ENCODE measurements at places on chromosomes 2 and 18. TPM values are rescaled to one million over a fixed set of nuclear protein-coding genes. Genes with fewer than 3 reads are reported as not detected.

GRCh38 chr2:43169099-43169945 lies 57.1 kb downstream of the ZFP36L2 start:
- peak overlapping the region; percentile 53 for H3K4me3 ChIP-seq
- peak overlapping the region; percentile 97 for H3K27ac ChIP-seq
- no peaks in the 10 kb centered on the region for H3K36me3 ChIP-seq
- H3K27me3 ChIP-seq, result no peaks in the 10 kb centered on the region

DNA sequence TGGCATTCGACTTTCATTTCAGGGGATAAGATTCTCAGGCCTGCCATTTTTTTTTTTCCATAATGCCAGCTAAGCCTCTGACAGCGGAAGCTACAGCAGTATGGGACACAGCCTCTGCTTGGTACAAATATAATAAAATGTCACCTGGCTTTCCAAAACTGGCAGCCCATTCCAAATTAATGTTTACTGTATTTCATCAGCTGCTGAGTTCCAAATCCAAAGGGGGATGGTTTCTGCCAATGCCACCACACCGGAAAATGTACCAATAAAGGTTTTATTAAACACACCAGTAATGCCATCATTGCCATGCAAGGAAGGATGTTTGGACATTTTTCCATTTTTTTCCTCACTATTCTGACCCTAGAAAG lies 275.8 kb upstream of the CCDC68 start:
- no peak for DNase-seq
- no peaks in the 10 kb centered on the region for H3K36me3 ChIP-seq
- no peak overlapping the region for H3K4me3 ChIP-seq
- no peaks in the 10 kb centered on the region for H3K4me1 ChIP-seq
- H3K27me3 ChIP-seq, result no peaks in the 10 kb centered on the region
- no peak overlapping the region for H3K27ac ChIP-seq

Gene VAMP8
- total RNA-seq, result 124 TPM

DNA sequence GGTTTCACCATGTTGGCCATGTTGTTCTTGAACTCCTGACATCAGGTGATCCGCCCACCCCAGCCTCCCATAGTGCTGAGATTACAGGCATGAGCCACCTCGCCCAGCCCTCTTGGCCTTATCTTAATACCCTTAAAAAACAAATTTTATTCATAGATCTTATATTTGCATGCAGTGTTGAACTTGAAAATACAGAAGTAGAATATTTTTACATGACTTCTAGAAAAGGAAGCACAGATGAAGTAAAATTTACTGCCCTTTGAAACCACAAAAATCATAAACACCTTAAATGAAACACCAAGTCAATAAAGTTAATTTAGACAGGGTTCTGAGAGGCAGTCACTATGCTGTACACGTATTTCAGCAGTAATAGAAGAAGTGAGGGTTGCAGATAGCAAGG lies 145.7 kb downstream of the CERS6 start:
- H3K4me1 ChIP-seq, result no peaks in the 10 kb centered on the region
- DNase-seq, result no peak
- no peaks in the 10 kb centered on the region for H3K27me3 ChIP-seq
- no peak overlapping the region for H3K4me3 ChIP-seq

Gene HJURP
- 109 TPM for total RNA-seq

GRCh38 chr18:58541146-58541788 lies 87.6 kb downstream of the ALPK2 start:
- peaks cover 39% of the 10 kb centered on the region for H3K4me1 ChIP-seq
- H3K36me3 ChIP-seq, result no peaks in the 10 kb centered on the region
- DNase-seq, result peak; percentile 16
- H3K4me3 ChIP-seq, result peak overlapping the region; percentile 17
- H3K27me3 ChIP-seq, result no peaks in the 10 kb centered on the region

- no peaks in the 10 kb centered on the region for H3K36me3 ChIP-seq
- no peaks in the 10 kb centered on the region for H3K27me3 ChIP-seq
- 0 out of 2 replicates have a peak overlapping the region, but pooled peaks have one; percentile 3 for H3K27ac ChIP-seq
- H3K4me3 ChIP-seq, result no peak overlapping the region
- no peak for DNase-seq
- peaks cover 40% of the 10 kb centered on the region for H3K4me1 ChIP-seq
Measured at GRCh38 chr2:41962922-41963622, 84.7 kb upstream of the PKDCC start.

DNA sequence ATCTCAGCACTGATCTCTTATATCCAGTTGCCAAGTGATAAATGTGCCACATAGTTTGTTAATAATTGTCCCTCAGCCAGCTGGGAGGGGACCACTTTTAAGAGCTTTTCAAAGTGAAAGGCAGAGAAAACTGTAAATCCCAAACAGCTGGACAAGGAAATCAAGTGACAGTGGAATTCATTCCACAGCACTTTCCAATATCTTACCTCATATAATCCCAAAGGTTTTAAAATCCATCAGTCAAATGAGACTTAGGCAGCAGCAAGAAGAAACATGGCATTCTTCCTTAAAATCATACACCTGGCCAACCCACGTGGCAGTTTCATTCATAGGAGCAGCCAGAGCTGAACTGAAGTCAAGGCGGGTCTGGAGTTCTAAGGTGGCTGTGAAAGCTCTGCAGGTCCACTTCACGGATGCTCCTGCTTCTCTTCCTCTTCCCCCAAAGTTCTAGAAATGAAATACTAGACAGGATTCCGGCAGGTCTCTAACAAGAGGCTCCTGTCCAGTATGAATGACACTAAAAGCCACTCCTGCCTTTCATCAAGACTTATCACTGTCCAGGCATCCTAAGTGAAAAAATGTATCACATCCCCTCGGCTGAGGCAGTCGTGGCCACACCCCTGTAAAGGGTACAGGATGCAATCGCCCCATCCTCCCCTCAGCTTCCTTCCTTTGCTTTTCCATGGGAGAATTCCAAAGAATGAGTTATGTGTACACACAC lies 190.4 kb upstream of the STK17B start:
- H3K27me3 ChIP-seq, result no peaks in the 10 kb centered on the region
- no peaks in the 10 kb centered on the region for H3K4me1 ChIP-seq
- H3K4me3 ChIP-seq, result no peak overlapping the region
- no peak overlapping the region for H3K27ac ChIP-seq

DNA sequence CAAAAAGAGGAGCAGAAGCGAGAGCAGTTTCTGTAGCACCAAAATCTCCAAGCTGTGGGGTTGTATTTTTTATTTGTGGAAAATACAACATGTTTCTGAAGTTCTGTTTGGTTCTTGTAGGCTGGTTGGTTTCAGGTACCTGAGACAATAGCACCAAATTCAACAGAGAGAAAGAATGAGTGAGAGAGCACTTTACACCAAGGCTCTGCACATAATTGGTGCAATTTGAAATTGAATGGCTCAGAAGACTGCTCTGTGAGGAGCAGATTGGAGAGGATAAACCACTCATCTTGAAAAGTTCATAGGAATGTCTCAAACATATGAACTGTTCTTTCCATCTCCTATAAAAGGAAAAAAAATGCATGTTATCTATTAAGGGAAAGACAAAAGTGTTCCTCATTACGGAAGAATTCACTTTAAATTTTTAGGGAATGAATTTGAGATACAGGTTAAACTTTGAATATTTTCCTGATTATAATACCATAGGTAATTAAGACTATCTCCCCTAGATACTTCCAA lies 175.1 kb downstream of the ATAD2B start:
- no peak for DNase-seq
- no peaks in the 10 kb centered on the region for H3K27me3 ChIP-seq
- H3K27ac ChIP-seq, result no peak overlapping the region
- no peaks in the 10 kb centered on the region for H3K4me1 ChIP-seq
- H3K4me3 ChIP-seq, result no peak overlapping the region

DNA sequence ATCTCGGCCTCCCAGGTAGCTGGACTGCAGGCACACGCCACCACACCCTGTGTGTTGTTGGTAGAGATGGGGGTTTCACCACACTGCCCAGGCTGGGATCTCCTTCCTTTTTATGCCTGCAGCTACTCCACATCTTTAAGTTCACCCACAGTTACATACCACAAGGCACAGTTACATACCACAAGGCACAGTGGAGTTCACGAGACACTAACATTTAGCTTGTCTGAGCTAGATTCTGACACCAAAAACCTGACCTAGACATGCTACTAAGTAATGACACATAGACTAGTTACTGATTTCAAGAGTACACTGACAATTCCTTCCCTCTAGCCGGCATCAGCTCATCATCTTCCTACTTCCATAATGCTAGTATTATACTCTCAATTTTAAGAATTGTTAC lies 4.3 kb downstream of the POLR2D start:
- H3K27ac ChIP-seq, result no peak overlapping the region
- H3K36me3 ChIP-seq, result peaks cover 28% of the 10 kb centered on the region
- no peak overlapping the region for H3K4me3 ChIP-seq

Gene C2orf81
- 9.8 TPM for total RNA-seq

Gene NDC80
- 71.7 TPM for total RNA-seq

GRCh38 chr2:100189387-100189786 lies 47.0 kb upstream of the AFF3 start:
- peaks cover 96% of the 10 kb centered on the region for H3K27me3 ChIP-seq
- no peak overlapping the region for H3K4me3 ChIP-seq
- peak; percentile 33 for DNase-seq

- no peak for DNase-seq
- peaks cover 66% of the 10 kb centered on the region for H3K27me3 ChIP-seq
- no peaks in the 10 kb centered on the region for H3K36me3 ChIP-seq
- no peaks in the 10 kb centered on the region for H3K4me1 ChIP-seq
- no peak overlapping the region for H3K27ac ChIP-seq
Measured at GRCh38 chr2:2825516-2826208, 494.6 kb upstream of the MYT1L start.

GRCh38 chr18:41966943-41967342 lies 11.9 kb downstream of the PIK3C3 start:
- H3K27ac ChIP-seq, result no peak overlapping the region
- H3K27me3 ChIP-seq, result no peaks in the 10 kb centered on the region
- no peaks in the 10 kb centered on the region for H3K36me3 ChIP-seq
- H3K4me3 ChIP-seq, result no peak overlapping the region
- no peak for DNase-seq

- peak overlapping the region; percentile 83 for H3K27ac ChIP-seq
- no peaks in the 10 kb centered on the region for H3K36me3 ChIP-seq
- no peak for DNase-seq
Measured at GRCh38 chr2:227466887-227467600, 4.9 kb upstream of the AGFG1 start.

DNA sequence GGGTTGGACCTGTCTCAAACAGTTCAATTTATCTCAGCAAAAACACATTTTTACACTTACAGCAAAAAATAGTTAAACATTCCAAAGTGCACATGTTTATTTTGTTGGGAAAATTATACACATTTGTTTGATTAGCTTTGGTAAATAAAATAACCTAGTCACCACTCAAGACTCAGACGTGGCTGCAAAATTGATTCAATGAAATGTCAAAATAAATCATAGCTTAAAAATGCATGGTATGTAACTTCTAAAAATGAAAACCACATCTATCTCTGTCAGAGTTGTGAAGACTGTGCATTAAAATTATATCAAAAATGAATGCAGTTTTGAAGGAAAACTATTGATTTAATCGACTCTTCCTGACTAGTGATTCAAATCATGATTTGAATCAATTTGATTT lies 56.7 kb downstream of the GALNT14 start:
- peak overlapping the region; percentile 7 for H3K27ac ChIP-seq
- no peak overlapping the region for H3K4me3 ChIP-seq
- DNase-seq, result peak; percentile 69
- no peaks in the 10 kb centered on the region for H3K36me3 ChIP-seq
- H3K27me3 ChIP-seq, result no peaks in the 10 kb centered on the region

DNA sequence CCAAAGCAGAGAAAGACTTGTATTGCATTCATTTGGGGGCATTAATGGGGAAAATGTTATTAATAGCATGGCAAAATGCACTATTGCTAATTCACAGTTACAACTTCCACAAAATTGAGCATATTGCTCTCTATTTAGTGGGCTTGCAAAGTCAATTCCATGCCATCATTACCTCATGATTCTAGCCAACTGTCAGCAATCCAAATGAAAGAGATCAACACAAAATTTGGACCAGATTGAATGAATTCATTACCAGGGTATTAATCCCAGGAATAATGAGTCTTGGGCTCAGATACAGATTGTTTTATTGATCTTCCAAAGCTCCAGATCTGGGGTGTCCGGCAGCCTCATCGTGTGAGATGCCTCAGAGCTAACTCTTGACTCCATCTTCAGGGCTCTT lies 38.3 kb downstream of the NXPH2 start:
- H3K27me3 ChIP-seq, result no peaks in the 10 kb centered on the region
- no peak overlapping the region for H3K4me3 ChIP-seq
- H3K4me1 ChIP-seq, result no peaks in the 10 kb centered on the region

DNA sequence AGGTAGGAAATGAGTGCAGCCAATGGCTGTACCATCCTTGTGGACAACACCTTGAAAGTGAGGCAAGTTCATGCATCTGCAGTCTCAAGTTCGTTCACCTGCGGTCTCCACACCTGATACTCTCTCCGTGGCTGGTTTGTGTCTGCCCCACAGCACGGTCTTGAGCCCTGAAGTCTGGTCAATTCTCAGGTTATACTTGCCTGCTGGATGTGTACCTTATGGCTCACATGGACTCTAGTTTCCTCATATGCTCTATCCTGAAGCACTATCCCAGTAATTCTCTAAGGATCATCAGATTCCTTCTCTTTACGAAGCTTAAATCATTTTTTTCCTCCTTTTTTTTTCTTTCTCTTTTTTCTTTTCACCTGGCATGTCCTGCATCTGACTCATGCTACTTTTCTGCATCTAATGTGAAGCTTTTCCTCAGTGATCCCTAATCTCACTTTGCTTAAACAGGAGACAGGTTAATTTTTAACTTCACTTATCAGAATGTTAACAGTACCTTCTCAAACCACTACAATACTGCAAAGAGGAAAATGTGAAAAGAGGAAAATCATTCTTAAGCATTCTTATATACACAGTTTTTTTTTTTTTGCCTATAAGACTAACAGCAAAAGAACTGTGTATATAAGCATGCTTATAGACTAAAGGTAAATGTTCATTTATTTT lies 511.2 kb downstream of the SOX11 start:
- H3K27ac ChIP-seq, result peak overlapping the region; percentile 90
- H3K4me1 ChIP-seq, result peaks cover 43% of the 10 kb centered on the region
- H3K27me3 ChIP-seq, result no peaks in the 10 kb centered on the region

Gene REG1B
- not detected for total RNA-seq

DNA sequence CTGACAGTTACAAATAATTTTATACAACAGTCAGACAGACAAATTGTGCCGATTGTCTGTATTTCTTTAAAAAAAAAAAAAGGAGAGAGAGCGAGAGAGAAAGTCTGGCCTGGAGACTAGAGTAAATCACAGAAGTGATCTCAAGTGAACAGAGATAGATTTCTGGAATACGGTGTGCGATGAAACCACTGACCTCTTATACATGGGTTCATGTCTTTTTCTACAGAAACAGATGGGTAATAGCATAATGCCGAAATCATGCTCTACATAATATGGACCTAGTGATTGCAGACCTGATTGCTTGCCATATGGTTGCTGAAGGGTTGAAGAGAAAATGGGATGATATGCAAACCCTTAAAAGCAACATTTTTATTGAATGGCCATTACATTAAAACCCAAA lies 403.3 kb upstream of the FANCL start:
- H3K27ac ChIP-seq, result no peak overlapping the region
- H3K27me3 ChIP-seq, result no peaks in the 10 kb centered on the region
- no peaks in the 10 kb centered on the region for H3K4me1 ChIP-seq
- no peak for DNase-seq

- peaks cover 11% of the 10 kb centered on the region for H3K4me1 ChIP-seq
- H3K27me3 ChIP-seq, result no peaks in the 10 kb centered on the region
- no peak overlapping the region for H3K27ac ChIP-seq
- no peak for DNase-seq
Measured at GRCh38 chr2:233764264-233764663, 4.2 kb downstream of the UGT1A1 start.
